Memory B cell (primary cell): ENCODE measurements at places on chromosomes 2 and 18.

GRCh38 chr2:188327518-188328213 lies 36.0 kb downstream of the GULP1 start:
- no peak overlapping the region for H3K27ac ChIP-seq
- no peaks in the 10 kb centered on the region for H3K36me3 ChIP-seq
- no peaks in the 10 kb centered on the region for H3K4me1 ChIP-seq
- H3K27me3 ChIP-seq: no peaks in the 10 kb centered on the region
- H3K4me3 ChIP-seq: no peak overlapping the region
- no peak for DNase-seq

GRCh38 chr2:27255660-27256059 lies 7.2 kb downstream of the SLC30A3 start:
- H3K4me1 ChIP-seq: peaks cover 3% of the 10 kb centered on the region
- H3K27ac ChIP-seq: no peak overlapping the region
- H3K36me3 ChIP-seq: no peaks in the 10 kb centered on the region
- DNase-seq: no peak
- H3K27me3 ChIP-seq: peaks cover 42% of the 10 kb centered on the region

DNA sequence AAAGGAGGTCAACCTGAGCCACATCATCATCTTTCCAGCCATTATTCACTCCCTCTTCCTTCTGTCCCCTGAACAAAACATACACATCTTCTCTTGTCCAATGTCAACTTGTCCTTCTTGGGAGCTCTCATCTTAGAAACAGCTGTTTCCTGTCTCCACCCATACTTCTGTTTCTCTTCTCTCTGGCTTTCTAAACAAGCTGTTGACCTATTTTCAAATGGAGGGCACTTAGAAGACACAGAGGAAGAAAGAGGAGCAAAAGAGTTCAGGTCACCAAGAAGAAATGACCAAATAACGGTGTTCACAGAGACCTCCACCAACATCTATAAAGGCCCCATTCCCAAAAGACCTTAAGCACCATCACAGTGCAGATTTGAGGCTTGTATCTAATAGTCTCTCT lies 355.9 kb upstream of the HNRNPA3 start:
- H3K4me1 ChIP-seq: peaks cover 2% of the 10 kb centered on the region
- H3K36me3 ChIP-seq: no peaks in the 10 kb centered on the region
- DNase-seq: no peak
- H3K4me3 ChIP-seq: no peak overlapping the region
- H3K27me3 ChIP-seq: peaks cover 5% of the 10 kb centered on the region

- H3K27ac ChIP-seq: no peak overlapping the region
- DNase-seq: no peak
- peaks cover 4% of the 10 kb centered on the region for H3K4me1 ChIP-seq
- no peaks in the 10 kb centered on the region for H3K36me3 ChIP-seq
Measured at GRCh38 chr18:44518091-44518615, 162.5 kb upstream of the SETBP1 start.

GRCh38 chr18:28078298-28078697 lies 98.6 kb downstream of the CDH2 start:
- no peak overlapping the region for H3K4me3 ChIP-seq
- no peaks in the 10 kb centered on the region for H3K27me3 ChIP-seq
- no peak for DNase-seq
- H3K27ac ChIP-seq: no peak overlapping the region
- H3K4me1 ChIP-seq: no peaks in the 10 kb centered on the region

DNA sequence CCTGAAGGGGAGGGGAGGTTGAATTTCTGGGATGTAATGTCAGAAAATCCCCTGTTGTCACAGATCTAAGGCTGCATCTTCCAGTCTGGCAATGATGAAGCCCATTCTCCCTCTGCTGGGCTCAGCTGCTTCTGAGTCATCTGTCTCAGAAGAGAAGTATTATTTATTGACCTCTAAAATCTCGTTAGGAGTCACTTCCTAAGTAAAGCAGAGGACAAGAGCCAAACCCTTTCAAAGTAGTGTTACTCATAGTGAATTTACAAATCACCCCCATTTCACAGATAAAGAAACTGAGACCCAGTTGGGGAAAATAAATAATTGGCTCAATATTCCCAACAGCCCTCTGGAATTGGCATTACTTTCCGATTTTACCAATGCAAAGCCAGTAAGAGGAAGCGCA lies 167.3 kb upstream of the SKOR2 start:
- H3K27me3 ChIP-seq: peaks cover 18% of the 10 kb centered on the region
- peaks cover 9% of the 10 kb centered on the region for H3K4me1 ChIP-seq
- no peak overlapping the region for H3K4me3 ChIP-seq
- H3K36me3 ChIP-seq: no peaks in the 10 kb centered on the region
- H3K27ac ChIP-seq: no peak overlapping the region

- peaks cover 20% of the 10 kb centered on the region for H3K4me1 ChIP-seq
- H3K36me3 ChIP-seq: no peaks in the 10 kb centered on the region
- H3K4me3 ChIP-seq: no peak overlapping the region
- peak overlapping the region; percentile 93 for H3K27ac ChIP-seq
- H3K27me3 ChIP-seq: no peaks in the 10 kb centered on the region
Measured at GRCh38 chr2:42598656-42599055, 30.2 kb downstream of the MTA3 start.

GRCh38 chr2:26034637-26034992 lies 731 bp downstream of the RAB10 start:
- peak overlapping the region; percentile 79 for H3K27ac ChIP-seq
- H3K4me3 ChIP-seq: peak overlapping the region; percentile 89
- DNase-seq: no peak
- H3K4me1 ChIP-seq: peaks cover 25% of the 10 kb centered on the region
- peaks cover 6% of the 10 kb centered on the region for H3K36me3 ChIP-seq
- no peaks in the 10 kb centered on the region for H3K27me3 ChIP-seq

- no peaks in the 10 kb centered on the region for H3K36me3 ChIP-seq
- no peak overlapping the region for H3K27ac ChIP-seq
- H3K27me3 ChIP-seq: no peaks in the 10 kb centered on the region
- DNase-seq: no peak
Measured at GRCh38 chr2:167052825-167053224, 164.5 kb downstream of the XIRP2 start.

- peaks cover 28% of the 10 kb centered on the region for H3K4me1 ChIP-seq
- peaks cover 15% of the 10 kb centered on the region for H3K27me3 ChIP-seq
- peaks cover 23% of the 10 kb centered on the region for H3K36me3 ChIP-seq
Measured at GRCh38 chr18:79069717-79070151, 540 bp downstream of the ATP9B start.

GRCh38 chr18:79394534-79395307 lies 1.0 kb upstream of the NFATC1 start:
- no peaks in the 10 kb centered on the region for H3K27me3 ChIP-seq
- DNase-seq: peak; percentile 45
- peaks cover 2% of the 10 kb centered on the region for H3K36me3 ChIP-seq
- H3K4me3 ChIP-seq: peak overlapping the region; percentile 85

DNA sequence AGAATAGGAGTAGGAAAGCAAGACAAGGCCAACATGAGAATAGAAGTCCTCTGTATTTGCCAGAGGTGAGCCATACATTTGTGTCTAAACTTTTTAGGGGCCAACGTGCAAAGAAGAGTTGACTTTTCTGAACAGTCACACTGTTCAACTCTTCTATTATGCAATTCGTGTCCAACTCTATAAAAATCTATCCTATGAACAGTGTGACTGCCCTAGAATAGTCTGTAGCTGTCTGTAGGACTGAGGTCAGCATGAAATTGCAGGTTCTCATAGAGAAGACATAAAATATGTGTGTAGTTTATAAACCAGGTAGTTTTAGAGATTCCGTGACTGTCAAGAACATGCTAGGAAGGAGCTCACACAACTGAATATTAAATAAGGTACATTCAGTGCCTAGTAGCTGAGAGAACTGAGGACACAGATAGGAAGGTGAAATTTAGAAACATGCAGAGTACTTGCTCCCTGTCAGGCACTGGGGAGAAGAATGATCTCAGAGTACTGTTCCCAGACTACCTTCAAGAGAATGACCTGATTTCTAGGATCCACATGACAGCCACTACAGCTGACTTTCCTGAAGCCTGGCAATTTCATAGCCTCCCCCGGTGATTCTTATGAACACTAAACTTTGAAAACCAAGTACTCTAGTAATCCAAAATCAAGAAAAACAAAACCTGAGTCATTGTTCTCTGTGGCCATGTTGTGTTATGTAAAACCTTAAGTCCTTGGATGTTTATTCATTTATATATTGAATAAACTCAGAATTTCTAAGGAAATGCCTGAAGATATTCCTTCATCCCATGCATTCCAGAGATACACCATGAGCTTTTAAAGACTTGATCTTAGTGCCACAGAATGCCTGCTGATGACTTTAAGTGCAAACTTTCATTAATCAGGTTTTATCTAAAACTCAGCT lies 201.5 kb upstream of the BOD1L2 start:
- peaks cover 14% of the 10 kb centered on the region for H3K36me3 ChIP-seq
- no peaks in the 10 kb centered on the region for H3K27me3 ChIP-seq
- no peak for DNase-seq
- H3K27ac ChIP-seq: no peak overlapping the region

GRCh38 chr2:208012449-208012848 lies 12.9 kb downstream of the PLEKHM3 start:
- H3K36me3 ChIP-seq: peaks cover 9% of the 10 kb centered on the region
- no peak for DNase-seq
- H3K27ac ChIP-seq: no peak overlapping the region
- H3K27me3 ChIP-seq: no peaks in the 10 kb centered on the region
- H3K4me1 ChIP-seq: peaks cover 8% of the 10 kb centered on the region
- H3K4me3 ChIP-seq: no peak overlapping the region

GRCh38 chr2:3242747-3243369 lies 134.8 kb downstream of the EIPR1 start:
- H3K36me3 ChIP-seq: peaks cover 20% of the 10 kb centered on the region
- H3K27me3 ChIP-seq: no peaks in the 10 kb centered on the region
- DNase-seq: peak; percentile 18

DNA sequence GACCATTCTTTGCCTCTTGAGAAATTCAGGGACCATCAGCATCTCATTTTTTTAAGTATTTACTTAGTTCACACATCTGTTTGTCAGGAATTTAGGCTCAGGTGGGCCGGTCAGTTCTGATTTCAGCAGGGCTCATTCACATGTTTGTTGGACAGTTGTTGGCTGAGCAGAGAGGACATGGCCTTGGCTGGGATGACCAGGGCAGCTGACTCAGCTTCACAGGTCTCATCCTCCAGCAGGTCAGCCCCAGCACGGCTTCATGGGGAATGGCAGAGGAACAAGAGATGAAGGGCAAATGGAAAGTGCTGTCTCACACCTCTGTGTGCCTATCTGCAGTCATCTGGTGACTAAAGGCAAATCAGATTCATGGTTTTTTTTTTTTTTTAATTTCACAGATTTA lies 136.1 kb upstream of the TMEM200C start:
- DNase-seq: no peak
- H3K4me3 ChIP-seq: no peak overlapping the region
- H3K36me3 ChIP-seq: no peaks in the 10 kb centered on the region
- no peaks in the 10 kb centered on the region for H3K27me3 ChIP-seq
- no peak overlapping the region for H3K27ac ChIP-seq

GRCh38 chr2:182642328-182642727 lies 73.7 kb upstream of the DNAJC10 start:
- peaks cover 7% of the 10 kb centered on the region for H3K4me1 ChIP-seq
- H3K4me3 ChIP-seq: no peak overlapping the region
- no peaks in the 10 kb centered on the region for H3K36me3 ChIP-seq

DNA sequence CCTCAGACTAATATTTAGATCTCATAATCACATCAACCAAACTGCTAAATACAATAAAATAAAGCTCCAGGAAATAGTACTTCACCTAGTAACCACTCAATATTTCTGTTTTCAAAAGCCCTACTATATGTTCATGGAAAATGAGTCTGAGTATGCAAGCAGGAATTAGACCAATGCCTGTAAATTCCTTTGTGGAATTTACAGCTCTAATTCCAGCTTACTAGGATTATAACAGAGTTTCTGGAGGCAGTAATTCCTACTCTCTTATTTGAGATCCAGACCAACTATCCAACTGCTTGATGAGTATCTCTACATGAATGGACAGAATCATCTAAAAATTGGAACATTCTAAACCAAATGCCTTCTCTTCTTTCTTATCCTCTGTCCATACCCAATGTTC lies 11.6 kb downstream of the CDKL4 start:
- H3K27me3 ChIP-seq: no peaks in the 10 kb centered on the region
- no peak for DNase-seq
- no peak overlapping the region for H3K27ac ChIP-seq
- peaks cover 8% of the 10 kb centered on the region for H3K4me1 ChIP-seq
- H3K4me3 ChIP-seq: no peak overlapping the region

GRCh38 chr2:210288408-210288807 lies 26.6 kb downstream of the MYL1 start:
- no peak overlapping the region for H3K4me3 ChIP-seq
- H3K27ac ChIP-seq: no peak overlapping the region
- H3K27me3 ChIP-seq: peaks cover 2% of the 10 kb centered on the region
- no peaks in the 10 kb centered on the region for H3K36me3 ChIP-seq
- DNase-seq: no peak

DNA sequence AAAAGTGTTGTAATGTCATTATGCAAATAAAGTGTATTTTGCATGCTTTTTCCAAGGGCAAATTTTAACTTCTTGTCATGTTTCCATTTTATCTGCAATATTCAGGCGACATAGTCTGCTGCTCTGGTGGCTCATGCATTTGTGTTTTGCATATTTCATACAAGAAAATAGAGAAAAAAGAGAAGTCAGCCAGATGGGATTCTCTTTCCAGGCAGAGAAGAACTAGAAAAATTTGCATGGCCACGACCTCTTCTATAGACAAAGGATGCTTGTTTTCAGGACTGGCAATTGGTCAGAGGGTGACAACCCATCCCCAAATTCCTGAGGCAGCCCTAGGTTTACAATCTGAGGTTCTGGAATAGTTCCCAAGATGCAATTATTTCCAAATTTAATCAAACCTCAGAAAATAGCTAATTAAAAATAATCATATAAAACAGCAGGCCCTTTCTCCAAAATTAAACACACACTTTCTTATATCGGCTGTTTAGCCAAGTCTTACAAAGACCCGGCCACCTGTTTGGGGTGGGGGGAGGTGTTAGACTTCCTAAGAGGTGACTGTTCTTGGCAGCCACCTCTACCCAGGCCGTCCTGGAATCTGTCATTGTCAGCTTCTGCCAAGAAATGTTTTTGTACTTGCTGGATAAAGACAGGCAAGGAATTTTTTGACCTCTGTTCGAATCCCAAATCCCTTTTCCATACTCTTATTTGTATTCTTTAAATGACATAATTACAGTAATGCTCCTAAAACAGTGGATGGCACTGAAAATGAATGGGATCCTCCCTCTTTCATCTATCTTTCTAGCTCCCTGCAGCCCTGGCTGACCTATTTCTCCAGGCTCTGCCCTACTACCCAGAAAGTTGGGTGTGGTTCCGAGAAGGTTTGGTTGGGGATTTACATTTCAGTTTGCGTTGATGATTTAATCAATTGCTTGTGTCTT lies 20.8 kb upstream of the SOS1 start:
- H3K27ac ChIP-seq: peak overlapping the region; percentile 89
- H3K4me1 ChIP-seq: peaks cover 20% of the 10 kb centered on the region
- DNase-seq: peak; percentile 53
- peak overlapping the region; percentile 83 for H3K4me3 ChIP-seq
- H3K36me3 ChIP-seq: no peaks in the 10 kb centered on the region

- H3K4me1 ChIP-seq: no peaks in the 10 kb centered on the region
- H3K4me3 ChIP-seq: no peak overlapping the region
- peaks cover 8% of the 10 kb centered on the region for H3K27me3 ChIP-seq
- DNase-seq: no peak
- H3K27ac ChIP-seq: no peak overlapping the region
Measured at GRCh38 chr2:159179096-159179495, 107.4 kb downstream of the WDSUB1 start.

GRCh38 chr18:61489334-61489733 lies 156.1 kb downstream of the CDH20 start:
- peaks cover 3% of the 10 kb centered on the region for H3K27me3 ChIP-seq
- no peak overlapping the region for H3K4me3 ChIP-seq
